ENCODE measurements at places on chromosomes 1 and 21.

DNA sequence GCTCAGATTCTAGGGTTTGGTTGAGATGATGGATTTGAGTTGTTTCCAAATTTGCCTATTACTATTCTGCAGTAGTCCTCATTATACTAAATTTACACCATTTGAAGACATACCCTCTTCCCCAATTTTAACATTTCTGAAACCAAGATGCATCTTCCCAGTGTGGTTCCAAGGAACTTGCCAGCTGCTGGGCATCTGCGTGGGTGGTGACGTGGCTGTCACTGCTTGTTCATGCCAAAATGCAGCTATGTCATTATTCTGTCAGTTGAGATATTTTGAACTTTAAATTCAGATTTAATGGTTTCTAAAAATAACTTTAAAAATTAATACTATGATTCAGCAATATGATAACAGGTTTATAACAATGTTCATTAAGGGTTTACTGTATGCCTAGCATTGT, 1.2 kb downstream of the ZFP69 start:
- DNase-seq, result no peak

DNA sequence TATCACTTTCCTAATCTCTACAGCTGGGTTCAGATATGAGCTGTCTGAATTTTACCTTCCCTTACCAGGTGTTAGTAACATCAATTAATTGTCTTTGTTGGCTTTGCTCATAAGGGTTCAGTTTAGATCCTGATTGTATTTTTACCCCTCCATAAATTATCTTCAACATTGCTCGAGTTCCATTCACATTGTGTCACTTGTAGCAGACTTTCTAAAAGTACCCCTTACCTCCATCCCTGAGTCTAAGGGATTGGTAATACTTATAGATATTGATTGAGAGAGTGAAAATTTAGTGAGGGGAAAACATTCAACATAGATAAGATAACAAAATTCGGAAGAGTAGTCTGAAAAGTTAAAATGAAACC, 7.3 kb downstream of the RASAL2 start:
- DNase-seq, result no peak

- DNase-seq, result no peak
Observed at GRCh38 chr1:221557013-221557412, 184.9 kb downstream of the DUSP10 start.

DNA sequence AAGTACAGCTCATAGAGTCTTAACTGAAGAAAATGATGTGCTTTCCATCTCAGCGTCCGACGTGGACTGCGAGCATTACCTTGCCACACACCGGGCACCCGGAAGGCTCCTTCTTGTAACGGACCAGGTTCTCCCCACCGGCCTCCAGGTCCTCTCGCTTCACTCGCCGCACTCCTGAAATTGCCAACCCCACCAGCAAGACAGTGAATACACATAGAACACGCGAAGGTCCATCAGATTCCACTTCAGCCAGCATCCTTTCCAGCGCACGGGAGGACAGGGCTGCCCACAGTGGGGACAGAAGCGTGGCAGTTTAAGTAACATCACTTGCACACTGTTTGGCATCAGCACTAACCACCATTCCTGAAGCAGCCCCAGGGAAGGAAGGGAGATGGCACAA, 53.3 kb downstream of the PRDM15 start:
- no peak for DNase-seq

- no peak for DNase-seq
Observed at GRCh38 chr21:35297665-35298064, 248.6 kb upstream of the RUNX1 start.

DNA sequence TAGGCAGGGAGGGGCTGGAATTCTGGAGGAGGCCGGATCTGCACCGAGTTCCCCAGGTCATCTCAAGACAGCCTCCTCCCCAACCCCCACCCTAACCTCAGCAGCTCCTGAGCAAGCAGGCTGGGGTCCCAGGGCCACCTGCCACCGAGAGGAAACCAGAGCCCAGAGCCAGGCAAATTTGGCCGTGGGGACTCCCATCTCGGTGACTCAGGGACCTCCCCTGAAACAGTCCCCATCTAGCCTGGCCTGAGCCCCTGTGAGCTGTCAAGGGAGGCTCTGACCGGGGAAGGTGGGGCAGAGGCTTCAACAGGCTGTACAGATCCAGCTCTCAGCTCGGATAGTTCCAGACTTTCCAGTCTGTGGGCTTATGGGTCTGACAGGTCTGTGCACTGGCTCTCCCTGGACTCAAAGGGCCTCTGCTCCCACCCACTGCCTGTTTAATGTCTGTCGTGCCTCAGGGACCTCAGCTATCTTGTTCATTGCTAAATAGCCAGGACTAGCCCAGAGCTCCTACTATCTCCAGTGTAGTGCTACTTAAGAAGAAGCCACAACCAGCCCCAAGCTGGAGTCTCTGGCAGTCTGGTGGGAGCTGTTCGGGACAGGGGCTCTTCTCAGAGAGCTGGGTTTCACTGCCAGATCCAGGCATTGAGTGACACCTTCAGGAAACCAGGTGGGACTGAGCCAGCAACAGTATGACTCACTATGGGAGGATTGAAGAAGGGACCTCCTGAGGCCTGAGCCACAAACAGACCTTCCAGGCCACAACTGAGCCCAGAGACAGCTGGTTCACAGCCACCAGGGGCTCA, 25.6 kb downstream of the MATN1 start:
- no peak for DNase-seq

DNA sequence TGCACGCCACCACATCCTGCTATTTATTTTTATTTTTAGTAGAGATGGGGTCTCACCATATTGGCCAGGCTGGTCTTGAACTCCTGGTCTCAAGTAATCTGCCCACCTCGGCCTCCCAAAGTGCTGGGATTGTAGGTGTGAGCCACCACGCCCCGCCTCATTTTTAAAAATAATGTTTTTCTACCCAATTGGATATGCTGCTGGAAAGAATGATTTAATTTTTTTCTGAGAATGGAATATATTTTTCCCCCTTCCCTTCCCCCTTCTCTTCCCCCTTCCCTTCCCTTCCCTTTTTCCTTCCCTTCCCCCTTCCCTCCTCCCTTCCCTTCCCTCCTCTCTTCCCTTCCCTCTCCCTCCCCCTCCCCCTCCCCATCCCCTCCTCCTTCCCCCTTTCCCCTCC, 17.7 kb upstream of the HMGN1 start:
- DNase-seq, result no peak

DNA sequence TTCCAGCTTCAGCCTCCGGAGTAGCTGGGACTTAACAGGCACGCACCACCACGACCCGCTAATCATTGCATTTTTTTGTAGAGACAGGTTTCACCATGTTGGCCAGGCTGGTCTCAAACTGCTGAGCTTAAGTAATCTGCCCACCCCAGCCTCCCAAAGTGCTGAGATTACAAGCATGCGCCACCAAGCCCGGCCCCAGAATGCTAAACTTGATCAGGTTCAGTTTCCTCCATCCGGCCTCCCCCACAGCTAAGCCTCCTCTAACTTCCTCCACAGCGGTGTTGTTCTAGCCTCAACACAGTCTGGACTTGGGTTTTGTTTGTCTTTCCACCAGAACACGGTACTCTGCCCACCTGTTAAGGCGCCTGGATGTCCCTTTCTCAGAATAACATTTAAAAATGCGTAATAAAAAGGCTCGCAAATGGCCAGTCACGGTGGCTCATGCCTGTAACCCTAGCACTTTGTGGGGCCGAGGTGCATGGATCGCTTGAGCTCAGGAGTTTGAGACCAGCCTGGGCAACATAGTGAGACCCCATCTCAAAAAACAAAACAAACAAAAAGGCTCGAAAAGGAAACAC, 2.4 kb downstream of the PARP1 start:
- peak; percentile 33 for DNase-seq

GRCh38 chr1:160087118-160087662, 5.9 kb downstream of the KCNJ9 start:
- DNase-seq, result no peak

GRCh38 chr1:212485913-212486618, 53.3 kb downstream of the NENF start:
- DNase-seq, result no peak

- DNase-seq, result no peak
Observed at GRCh38 chr1:35660581-35661473, 19.5 kb upstream of the PSMB2 start.

DNA sequence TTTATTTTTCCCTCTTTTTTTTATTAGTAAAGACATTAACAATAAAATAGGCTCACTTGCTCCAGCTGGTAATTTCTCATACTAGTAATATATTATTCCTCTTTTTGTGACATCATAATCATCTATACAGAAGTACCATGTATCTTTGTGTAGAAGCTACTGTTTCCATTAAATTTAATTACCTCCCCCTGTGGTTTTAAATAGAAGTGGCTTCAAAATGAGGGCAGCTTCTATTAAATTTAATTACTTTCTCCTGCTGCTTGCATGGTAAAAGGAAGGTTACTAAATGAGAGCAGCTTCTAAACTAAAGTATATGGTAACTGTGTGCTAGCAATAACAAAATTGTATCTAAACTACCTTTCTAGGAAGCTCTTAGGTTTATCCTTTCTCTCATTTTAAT, 94.0 kb downstream of the DPYD start:
- no peak for DNase-seq

- DNase-seq, result no peak
Observed at GRCh38 chr1:173257805-173258204, 50.7 kb upstream of the TNFSF4 start.

DNA sequence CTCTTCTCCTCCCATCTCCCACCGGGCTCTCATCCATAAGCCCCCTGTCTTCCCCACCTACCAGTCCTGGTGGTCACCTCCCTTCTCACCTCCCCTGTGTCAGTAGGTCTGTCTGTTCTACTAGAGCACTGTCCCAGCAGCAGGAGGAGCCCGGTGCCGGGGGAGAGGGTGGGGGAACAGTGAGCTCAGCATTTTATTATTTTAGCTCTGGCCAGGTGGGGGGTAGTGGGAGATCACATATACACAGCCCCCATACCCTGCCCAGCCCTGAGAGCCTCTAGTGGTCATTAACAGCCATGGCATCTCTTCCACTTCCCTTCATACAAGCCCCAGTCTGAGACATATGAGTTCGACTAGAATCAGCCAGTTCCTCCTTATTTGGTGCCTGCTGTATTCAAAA, at the start of gene TMOD4:
TMOD4 (minus strand) TSS at position 119 of the 400 bp plus-strand sequence. CDS start 1,106 bp downstream, outside the sequence.
- DNase-seq, result no peak

DNA sequence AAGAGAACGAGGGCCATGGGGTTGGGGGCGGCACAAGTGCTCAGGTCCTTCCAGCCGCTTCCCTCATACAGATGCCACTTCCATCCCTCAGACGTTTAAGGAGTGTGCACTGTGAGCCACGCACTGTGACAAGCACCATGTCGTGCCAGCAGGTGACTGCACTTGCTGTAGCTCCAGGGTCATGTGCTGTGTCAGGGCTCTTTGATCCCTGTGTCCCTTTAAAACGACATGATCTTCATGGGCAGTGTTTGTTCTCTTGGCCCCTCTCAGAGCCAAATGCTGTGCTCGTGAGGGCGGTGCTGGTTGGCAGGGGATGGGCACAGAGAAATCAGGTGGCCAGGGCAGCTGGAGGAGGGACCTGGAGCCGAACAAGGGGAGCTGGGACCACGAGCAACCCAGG, 19.9 kb downstream of the IL10RB start:
- no peak for DNase-seq

- peak; percentile 6 for DNase-seq
Observed at GRCh38 chr1:30471307-30471706, 252.1 kb downstream of the MATN1 start.

DNA sequence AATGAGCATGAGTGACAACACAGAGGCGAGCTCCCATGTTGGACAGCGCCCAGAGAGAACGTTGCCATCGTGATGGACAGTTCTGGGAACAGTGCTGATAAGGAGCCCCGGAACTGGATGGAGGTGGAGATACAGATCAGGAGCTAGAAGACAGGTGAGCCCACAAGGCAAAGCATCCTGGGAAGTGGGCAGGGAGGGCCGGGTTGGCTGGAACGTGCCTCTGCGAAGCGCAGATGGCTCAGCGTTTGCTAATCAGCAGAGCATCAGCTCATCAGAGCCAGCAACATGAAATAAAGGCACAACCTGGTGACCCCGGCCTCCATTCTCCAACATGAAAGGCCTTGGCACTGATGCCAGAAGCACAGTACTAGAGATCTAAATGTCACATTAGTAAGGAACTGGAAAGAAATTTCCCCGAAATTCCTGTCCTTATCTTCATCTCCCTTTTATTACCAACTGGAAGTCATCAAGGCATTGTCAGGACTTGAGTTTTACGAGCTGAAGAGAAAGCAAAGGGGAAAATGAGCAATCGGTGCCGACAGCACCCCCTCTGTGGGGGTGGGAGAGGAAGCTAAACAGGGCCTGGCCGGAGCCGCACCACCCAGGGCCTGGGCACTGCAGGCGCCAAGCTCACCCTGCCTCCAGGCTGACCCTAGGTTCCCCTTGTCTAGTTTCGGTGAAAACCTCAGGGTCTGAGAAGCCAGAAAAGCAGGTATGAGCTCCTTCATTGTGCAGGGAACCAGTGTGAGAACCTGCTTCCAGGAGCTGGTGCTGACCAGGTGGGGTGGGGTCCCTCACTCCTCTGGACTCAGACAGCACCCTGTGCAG, 19.9 kb downstream of the ABCA4 start:
- no peak for DNase-seq

DNA sequence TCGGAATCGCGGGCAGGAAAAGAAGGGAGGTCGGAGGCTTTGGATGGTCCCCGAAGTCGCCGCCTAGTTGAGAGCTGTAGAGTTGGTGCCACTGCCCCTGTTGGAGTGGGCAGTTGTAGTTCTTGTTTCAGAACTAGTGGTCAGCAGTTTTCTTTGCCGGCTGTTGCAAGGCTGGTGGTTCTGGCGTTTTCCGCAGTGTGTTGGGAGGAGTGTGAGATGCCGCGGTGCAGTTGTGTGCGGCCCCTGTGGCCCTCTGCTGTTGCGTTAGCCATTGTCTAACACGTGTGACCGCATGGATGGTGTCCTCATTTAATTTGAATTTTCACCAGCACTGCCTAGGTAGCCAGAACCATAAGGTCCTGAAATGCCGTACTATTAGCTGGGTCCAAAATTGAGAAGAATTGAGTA, 1.4 kb downstream of the ARF1 start:
- no peak for DNase-seq

DNA sequence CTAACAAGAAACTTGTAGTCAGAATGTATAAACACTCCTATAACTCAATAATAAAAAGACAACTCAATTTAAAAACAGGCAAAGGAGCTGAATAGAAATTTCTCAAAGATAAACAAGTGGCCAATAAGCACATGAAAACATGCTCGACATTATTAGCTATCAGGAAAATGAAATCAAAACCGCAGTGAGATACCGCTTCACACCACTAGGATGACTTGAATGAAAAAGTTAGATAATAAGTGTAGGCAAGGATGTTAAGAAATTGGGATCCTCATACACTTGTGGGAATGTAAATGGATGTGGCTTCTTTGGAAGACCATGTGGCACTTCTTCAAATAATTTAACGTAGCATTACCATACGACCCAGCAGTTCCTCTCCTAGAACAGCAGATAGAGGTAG, 8.9 kb downstream of the RALGPS2 start:
- DNase-seq, result no peak

All from activated CD4-positive, alpha-beta T cell treated with anti-CD3 and anti-CD28 coated beads, Interleukin-2, amount 50 U/mL, for 16 hours (primary cell).